Stimulated activated CD8-positive, alpha-beta memory T cell treated with anti-CD3 and anti-CD28 coated beads, Interleukin-7, amount 100 ng/mL, for 1 hour (primary cell): ENCODE measurements at places on chromosomes 5 and 9.

DNA sequence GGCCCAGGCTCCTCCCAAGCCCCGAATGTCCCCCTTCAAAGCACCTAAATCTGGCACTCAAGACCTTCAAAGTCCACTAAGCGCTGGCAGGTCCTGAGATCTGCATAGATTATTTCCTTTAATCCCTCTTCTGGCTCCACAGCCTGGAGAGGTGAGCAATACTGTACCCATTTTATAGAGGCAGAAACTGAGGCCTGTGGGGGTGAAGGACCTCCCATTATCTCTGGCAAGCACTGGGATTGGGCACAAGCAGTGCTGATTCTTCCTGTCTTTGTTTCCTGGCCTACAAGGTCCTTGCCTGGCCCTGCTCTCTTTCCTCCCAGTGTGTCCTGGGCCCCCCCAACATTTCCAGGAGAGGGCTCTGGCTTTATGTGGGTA lies 252.3 kb downstream of the PBX3 start:
- no peak for DNase-seq

- no peak for DNase-seq
These were observed 528.9 kb upstream of the MEF2C start for GRCh38 chr5:89411891-89412290.

- DNase-seq, result no peak
These were observed 678 bp downstream of the SLC2A6 start for GRCh38 chr9:133477992-133478850.

- DNase-seq, result no peak
These were observed 164.4 kb downstream of the TLR4 start for GRCh38 chr9:117868594-117868993.

DNA sequence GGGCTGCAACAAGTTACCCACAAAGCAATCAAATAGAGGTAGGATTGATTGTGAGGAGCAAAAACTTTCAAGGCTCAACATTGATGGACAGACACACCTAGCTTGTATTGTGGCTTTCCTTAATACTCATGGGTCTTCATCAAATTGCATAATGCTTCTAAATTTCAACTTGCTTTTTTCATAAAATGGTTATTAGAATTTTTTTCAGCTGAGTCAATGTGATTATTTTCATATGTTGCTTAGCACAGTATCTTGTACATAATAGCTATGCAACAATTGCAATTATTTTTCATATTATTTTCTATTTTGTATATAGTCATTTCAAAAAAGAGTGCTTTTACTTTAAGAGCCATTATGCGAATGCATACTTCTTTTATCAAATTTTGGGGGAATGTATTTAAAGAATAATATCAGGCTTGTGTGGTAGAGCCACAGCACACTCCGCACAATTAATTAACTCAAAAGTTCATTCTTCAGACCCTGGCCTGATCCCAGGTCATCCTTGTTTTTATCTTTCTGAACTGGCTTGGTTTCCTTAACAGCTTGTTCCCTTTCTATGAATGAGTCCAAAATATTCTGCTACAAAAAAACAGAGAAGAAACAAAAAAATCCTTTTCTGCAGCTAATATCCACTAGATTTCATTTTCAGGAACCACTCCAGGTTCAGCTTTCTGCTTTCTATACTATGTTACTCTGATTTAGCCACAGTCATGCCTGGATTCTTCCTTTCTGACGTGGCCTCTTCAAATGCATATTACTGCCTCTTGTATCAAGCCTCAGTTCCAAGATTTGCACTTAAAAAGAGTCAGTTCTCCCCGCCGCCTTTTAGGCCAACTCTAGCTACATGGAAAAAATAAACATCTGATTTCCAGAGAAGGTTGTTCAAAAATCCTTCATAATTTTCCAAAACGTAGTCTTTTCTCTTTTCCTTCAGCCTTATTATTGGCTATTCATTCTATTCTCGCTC lies 45.3 kb upstream of the CDH9 start:
- DNase-seq, result no peak

DNA sequence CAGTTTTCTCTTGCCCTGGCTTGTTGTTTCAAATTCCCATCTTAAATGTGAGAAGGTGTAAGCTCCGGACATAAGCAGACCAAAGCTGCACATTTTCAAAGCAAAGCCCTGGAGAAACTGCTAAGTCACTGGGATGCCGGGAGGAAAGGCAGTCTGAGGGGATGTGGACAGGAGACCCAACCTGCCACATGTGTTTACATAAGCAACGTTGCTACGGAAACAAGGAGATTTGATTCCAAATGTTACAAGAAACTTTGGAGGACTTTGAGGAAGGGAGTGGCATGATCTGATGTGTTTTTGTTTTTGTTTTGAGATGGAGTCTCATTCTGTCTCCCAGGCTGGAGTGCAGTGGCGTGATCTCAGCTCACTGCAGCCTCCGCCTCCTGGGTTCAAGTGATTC lies 25.7 kb upstream of the INSYN2B start:
- DNase-seq, result no peak

GRCh38 chr5:165039748-165040147 lies 1534.3 kb downstream of the MAT2B start:
- no peak for DNase-seq

DNA sequence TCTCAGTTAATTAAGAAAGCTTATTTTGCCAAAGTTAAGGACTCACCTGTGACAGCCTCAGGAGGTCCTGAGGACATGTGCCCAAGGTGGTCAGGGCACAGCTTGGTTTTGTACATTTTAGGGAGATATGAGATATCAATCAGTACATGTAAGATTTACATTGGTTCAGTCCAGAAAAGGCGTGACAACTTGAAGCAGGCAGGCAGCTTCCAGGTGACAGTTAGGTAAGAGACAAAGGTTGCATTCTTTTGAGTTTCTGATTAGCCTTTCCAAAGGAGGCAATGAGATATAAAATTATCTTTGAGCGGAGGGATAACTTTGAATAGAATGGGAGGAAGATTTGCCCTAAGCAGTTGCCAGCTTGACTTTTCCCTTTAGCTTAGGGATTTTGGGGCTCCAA lies 47.8 kb downstream of the SLC1A1 start:
- DNase-seq, result no peak

DNA sequence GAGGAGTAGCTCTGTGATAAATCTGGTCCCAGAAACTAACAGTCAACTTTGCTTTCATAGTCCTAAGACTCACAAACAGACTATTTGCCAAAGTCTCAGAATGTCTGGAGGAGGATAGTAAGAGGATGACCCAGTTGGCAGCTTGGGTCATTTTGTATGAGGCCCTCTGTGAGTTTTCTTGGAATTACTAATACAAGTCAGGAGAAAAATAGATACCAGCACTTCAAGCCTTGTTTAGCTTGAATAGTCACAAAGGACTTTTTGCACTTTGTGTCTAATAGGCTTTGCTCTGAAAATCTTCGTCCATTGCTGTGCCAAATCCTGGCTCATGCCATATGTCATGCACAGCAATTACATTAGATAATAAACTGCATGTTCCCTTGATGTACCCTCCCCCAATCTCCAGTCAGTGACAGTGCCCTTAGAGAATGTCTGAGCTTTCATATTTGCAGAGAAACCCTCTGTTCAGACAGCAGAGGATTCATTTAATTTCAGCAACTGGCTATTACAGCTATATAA lies 612.8 kb downstream of the CSNK1G3 start:
- DNase-seq, result no peak

GRCh38 chr9:98642661-98643312 lies 65.9 kb downstream of the GABBR2 start:
- no peak for DNase-seq

GRCh38 chr5:45440466-45440865 lies 255.7 kb downstream of the HCN1 start:
- DNase-seq, result no peak

DNA sequence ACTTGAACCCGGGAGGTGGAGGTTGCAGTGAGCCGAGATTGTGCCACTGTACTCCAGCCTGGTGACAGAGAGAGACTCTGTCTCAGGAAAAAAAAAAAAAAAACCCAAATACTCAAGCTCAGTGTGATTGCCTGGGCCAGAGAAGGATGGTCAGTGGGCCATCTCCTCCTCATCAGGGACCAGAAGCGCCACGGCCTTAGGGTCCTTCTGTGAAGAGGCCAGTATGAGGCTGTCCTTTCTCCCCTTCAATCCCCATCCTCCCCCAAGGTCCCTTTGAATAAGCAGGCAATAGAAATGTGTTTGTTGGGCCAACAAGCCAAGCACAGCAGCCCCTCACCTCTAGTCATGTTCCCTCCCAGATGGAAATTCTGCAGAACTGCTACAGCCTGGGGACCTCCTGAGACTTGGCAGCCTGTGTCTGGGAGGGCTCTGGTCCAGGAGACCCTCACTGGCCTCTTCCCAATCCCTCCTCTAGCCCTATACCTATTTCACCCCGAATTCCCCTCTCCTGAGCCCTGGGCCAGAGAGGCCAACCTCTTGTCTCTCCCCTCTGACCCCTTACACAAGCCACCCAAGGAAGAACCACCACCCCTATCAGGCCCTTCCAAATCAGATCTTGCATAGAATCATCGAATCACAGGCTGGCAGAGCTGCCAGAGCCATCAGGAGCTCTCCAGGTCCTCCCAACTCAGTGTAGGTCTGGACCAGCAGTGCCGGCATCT lies 1.0 kb downstream of the CSF1R start:
- no peak for DNase-seq

- DNase-seq, result no peak
These were observed 36.2 kb downstream of the TNFSF8 start for GRCh38 chr9:114894206-114894605.

GRCh38 chr5:135543001-135543484 lies 7.3 kb upstream of the NEUROG1 start:
- DNase-seq, result no peak

DNA sequence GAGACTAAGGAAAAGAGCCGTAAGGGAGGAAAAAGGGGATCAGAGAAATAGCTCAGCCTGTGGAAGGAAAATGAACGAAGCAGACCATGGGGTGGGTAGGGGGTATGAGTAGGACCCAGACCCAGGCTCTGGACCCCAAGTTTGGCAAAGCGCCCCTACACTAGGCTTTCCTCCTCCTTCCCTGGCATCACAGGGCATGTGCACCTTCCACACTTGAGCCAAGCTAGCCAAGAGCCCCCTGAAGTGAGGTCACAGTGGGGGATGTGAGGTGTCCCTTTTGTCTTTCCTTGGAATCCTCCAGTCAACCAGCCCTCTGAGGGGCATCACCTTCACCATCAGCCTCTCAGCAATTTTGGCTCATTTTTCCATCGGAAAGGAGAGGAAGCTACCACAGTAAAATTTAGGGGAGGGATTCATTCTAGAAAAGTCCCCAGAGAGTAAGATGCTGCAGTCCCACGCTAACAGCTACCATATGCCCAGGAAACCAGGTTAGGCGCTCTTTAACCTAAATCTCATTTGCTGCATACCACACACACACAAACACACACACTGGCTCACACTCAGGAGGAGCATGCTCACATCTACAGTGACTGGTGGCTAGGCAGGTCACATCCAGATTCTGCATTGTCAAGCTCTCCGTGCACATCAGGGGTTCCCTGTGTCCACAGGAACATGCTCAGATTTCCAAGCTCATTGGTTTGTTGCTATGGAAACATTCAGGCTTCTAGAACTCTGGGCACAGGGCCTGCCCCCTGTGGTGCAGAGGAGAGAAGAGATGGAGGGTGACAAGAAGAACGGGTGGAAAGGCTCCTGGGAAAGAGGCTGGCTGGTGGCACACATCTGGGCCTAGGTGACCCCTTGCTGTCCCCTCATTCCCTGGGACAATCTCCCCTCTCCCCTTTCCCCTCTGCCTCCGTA lies 9.9 kb downstream of the REEP2 start:
- DNase-seq, result no peak

DNA sequence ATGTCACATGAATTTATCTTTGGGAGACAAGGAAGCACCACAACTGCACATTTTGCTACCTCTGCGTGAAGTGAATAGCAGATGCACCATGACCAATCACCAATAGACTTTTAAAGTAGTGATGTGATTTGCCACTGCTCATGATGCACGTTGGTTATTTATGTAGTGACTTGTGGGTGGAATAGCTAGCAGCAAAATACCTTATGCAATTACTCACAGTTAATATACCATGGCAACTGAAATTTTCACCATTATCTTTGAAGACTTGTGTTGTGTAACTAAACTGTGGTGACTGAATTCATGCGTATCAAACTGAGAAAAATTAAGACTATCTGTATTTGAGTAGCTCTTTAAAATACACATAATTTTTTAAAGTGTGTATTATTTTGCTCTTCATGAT lies 46.2 kb upstream of the TUSC1 start:
- no peak for DNase-seq

DNA sequence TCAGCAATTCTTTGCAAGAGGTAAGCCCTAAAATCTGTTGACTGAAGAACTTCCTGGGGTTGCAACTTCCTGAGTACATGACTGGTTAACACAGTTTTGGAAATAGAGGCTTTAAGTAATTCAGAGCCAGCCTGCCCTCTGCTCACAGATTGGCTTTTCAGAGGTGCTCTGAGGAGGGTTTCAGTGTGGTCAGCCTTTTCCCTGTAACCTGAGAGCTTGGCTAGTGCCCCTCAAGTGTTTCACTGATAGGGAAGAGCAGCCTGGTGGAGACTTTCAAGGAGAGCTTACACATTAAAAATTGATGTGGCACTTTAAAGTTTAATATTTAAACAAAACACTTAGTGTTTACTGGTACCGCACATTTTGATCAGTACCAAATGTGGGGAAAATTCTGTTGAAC lies 56.7 kb upstream of the FOXB2 start:
- DNase-seq, result no peak

- no peak for DNase-seq
These were observed 22.9 kb downstream of the KIF2A start for GRCh38 chr5:62328772-62329491.

- no peak for DNase-seq
These were observed 71.3 kb downstream of the HRH2 start for GRCh38 chr5:175728885-175729828.

- DNase-seq, result no peak
These were observed 6.0 kb downstream of the CFAP90 start for GRCh38 chr5:7844901-7845300.

DNA sequence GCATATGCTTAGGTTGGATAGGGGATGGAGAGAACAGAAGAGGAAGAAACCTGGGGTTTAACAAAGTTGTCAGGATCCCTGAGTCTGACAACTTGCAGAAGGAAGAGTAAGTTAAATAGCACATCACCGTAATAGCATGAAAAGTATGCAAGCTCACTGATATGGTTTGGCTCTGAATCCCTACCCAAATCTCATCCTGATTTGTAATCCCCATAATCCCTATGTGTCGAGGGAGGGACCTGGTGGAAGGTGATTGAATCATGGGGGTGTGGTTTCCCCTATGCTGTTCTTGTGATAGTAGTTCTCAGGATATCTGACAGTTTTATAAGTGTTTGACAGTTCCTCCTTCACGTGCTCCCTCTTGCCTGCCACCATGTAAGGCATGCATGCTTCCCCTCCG lies 193.3 kb downstream of the PSAT1 start:
- DNase-seq, result no peak
